ENCODE measurements at places on chromosomes 3 and 15.

- DNase-seq: no peak
Observed at GRCh38 chr15:45799508-45799907, 164.7 kb downstream of the SQOR start.

GRCh38 chr3:64038253-64038767 is 15.0 kb upstream of the PSMD6 start:
- no peak for DNase-seq

DNA sequence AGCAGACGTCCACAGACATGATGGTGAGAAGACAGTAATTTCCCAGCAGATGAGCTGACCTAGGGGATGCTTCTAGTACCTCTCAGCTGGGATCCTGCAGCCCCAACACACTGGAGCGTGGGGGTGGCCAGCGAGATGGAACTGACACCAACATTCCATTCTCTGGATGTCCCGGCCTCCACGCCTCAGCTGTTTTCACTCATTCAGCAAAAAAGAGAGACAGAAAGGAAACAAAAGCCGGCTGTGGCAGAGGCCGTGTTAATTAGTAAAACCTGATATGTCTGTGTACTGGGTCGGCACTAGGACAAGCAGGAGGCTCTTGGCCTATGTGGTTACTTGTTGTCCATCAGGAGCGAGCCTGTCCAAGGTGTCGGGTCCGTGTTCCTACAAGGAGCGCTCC is 82.6 kb upstream of the MYZAP start:
- DNase-seq: no peak

GRCh38 chr15:59522988-59523461 is 85.0 kb downstream of the FAM81A start:
- DNase-seq: no peak

DNA sequence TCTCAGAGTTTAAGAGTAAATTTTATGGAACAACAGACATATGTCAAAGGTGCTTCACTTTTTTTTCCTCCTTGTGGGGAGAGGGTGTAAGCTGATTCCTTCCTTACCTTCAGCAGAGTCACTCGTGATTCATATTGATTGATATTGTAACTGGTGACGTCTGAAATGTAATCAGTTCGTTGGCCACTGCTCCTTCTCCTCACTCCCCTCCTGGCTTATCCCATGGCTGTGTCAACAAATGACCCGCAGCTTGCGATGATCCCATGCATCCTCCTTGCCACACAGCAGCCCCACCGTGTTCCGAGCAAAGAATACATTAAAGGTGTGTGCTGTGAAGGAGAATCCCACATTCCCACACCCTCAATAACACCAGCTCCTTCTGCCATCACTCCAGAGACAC is 7.3 kb downstream of the MGLL start:
- DNase-seq: no peak

DNA sequence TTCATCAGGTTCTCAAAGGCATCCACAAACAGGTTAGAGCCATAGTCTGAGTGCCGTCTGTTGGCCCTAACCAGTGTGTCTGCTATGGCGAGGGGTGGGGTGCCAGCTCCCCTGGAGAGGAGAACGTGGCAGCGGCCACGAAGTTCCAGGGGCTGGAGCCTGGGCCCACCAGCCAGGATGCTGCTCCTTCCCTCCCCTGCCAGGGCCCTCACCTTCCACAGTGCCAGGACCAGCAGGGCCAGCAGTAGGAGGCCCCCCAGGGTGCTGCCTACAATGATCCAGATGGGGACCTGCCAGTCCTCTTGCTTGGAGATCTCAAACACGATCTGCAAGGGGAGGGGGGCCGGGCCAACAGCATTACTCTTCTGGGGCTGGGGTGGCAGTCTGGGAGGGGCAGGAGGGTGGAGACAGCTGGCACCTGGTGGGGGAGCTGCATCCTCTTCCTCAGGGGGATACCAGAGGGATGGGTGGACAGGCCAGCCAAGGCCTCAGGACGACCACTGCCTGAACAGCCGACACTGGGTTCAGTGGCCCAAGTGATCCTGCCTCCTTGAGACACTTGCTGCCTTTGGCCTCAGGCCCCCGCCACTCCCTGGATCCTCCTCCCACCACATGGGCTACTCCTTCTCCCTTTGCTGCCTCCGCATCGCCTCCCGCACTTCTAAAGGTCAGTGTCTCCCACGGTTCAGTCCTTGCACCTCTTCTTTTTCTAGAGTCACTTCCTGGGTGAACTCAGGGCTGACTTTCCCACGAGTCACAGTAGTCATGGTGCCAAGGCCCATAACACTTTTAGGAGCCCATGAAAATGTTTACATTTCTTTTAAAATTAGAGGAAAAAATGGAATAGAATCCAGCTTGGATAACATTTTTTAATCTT is 26.3 kb downstream of the FEM1B start:
- DNase-seq: no peak

DNA sequence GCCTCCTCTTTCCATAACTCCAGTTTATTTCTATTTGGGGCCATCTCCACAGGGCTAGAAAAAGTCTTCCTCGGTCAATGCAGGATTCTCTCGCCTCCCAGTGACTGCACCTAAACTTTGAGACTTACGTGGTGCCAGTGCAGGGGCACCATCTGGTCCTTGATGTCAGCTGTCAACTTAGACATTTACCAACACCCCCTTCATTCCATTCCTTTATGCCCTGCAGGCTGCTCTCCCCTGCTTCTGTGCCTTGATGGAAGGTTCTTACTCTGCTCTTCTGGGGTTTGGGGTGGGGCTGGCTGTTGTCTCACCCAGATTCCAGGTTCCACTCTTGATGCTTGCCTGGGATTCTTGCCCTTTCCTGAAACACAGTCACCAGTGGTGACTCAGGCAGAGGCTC is 101.8 kb downstream of the ST8SIA2 start:
- DNase-seq: no peak

DNA sequence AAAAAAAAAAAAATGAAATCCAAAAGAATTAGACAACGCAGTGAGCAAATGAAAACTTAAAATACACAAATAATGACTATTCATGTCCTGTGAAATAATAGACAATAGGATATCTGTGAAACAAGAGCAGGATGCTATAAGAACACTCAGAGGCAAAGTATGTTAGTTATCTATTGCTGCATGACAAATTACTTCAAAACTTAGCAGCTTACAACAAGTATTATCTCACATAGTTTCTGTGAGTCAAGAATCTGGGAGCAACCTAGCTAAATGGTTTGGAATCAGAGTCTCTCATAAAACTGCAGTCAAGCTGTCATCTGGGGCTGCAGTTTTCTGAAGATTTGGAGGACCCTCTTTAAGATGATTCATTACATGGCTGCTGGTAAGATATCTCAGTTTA is 36.5 kb upstream of the ZMAT3 start:
- DNase-seq: no peak

DNA sequence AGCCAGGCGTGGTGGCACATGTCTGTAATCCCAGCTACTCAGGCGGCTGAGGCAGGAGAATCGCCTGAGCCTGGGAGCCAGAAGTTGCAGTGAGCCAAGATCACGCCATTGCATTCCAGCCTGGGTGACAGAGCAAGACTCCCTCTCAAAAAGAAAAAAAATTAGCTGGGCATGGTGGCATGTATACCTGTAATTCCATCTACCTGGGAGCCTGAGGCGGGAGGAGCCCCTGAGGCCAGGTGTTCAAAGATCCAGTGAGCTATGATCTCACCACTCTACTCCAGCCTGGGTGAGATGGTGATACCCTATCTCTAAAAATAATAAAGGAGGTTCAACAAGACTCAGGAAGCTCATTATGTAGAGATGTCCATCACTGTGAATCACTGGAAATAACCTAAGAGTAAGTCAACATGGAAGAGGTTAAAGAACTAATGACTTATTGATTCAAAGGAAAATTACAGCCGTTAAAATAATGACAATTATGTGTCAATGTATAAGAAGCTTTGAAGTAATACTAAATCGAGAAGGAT is 19.8 kb upstream of the RAB7A start:
- no peak for DNase-seq

GRCh38 chr3:186849374-186849975 is 7.0 kb downstream of the ADIPOQ start:
- no peak for DNase-seq

DNA sequence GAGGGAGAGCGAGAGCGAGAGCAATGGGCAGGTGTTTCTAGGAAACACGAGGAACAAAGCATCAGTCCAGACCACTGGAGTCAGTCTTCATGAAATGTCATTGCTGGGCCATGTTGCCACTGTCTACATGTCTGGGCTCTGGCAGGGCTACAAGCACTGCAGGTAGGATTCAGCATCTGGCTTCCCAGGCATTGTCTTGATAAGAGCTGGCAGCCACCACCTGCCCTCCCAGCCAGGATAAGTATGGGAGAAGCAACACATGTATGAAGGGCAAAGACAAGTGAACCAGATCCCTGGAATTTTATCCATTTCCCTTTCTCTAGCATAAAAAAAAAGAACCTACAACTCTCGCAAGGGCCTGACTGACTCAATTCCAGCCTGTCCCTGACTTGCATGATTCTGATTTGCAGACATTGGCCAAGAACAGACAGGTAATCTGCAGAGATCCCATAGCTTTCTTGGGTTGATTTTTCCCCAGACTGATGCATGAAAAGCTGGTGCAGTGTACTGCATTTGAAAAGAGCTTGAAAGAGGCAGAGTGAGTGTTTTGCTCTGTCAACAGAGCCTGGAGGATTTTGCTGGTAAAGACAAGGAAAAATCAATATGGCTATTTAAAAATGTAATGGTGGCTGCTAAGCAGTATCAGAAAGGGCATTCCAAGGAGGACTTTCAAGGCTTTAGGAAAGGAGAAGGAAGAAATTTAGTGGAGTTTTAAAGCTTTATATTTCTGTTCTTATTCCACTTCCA is 157.2 kb upstream of the MYRIP start:
- DNase-seq: no peak

GRCh38 chr15:60899967-60900356 is 329.1 kb downstream of the RORA start:
- DNase-seq: no peak

DNA sequence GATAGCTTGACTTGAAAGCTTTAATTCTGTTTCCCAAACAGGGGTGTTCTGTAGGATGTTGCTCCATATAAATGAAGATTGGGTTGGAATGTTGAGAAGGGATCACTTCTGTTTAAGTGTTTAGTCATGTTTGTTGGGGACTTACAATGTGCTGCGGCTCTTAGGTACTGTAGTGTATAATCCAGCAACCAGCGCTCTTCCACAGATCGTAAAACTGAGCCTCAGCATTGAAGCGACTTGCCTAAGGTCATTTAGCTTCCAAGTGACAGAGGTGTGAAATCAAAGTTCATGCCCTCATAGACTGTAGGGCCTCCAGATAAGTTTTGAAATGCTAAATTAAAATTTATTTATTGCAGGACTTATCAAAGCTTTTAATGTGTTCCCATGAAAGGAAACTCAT is 1.8 kb downstream of the MKRN2 start:
- DNase-seq: no peak

GRCh38 chr3:168223085-168223484 is 127.4 kb upstream of the GOLIM4 start:
- no peak for DNase-seq

DNA sequence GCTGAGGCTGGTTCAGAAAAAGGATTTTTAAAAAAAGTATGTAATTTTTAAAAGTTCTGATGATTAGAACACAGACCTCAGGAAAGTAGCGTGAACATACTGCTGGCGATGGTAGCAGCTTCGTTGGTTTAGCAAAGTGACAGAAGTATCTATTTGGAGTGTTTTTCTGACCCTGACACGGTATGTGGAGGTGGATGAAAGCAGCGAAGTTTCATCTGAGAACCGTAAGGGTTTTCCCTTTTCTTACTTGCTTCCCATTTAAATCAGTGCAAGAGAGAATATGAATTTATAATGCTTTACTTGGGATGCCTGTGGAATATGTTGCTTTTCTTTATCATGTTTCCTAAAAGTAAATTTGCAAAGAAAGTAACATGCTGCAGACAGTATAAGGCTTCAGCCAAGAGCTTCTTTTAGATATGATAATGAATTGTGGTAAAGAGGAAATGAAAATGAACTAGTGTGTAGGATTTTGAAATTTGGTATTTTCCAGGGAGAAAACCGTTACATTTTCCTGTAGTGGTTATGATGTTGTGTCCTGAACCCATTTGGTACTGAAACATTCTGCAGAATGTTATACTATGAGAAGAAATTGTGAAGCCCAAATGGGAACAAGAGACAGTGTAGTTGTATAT is 3.9 kb downstream of the CHST2 start:
- DNase-seq: no peak

DNA sequence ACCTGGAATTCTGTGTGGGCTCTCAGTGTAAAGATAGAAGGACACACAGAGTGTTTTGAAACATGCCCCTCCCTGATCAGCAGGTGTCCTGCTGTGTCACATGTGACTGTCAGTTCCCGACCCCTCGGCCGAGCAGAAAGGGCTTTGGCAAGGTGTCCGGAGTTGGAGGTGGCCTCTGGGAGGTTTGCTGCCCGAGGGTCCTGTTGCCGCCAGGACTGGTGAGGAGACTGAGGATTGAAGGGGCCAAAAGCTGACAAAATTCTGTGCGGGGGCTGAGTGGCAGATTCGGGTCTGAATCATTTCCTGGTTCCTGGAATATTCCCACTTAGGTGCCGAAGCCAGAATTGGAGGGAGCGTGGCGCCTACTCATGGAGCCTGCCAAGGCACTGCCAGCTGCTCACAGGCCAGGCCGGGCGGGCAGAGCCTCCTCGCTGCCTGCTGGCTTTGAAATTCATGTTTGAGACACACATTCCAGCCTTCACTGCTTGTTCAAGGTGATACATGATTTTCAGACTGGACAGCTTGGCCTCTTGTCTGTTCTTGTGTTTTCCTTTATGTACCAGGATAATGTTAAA is 83.8 kb downstream of the APBA2 start:
- no peak for DNase-seq
